ENCODE measurements at places on chromosomes 12 and 14. TPM values are rescaled to one million over a fixed set of nuclear protein-coding genes. Genes with fewer than 3 reads are reported as not detected.

GRCh38 chr12:96776908-96777307, 130.1 kb upstream of the NEDD1 start:
- no peaks in the 10 kb centered on the region for H3K36me3 ChIP-seq
- H3K4me1 ChIP-seq = no peaks in the 10 kb centered on the region
- H3K27ac ChIP-seq = no peak overlapping the region

ANKS1B gene
- polyA plus RNA-seq = not detected

DNA sequence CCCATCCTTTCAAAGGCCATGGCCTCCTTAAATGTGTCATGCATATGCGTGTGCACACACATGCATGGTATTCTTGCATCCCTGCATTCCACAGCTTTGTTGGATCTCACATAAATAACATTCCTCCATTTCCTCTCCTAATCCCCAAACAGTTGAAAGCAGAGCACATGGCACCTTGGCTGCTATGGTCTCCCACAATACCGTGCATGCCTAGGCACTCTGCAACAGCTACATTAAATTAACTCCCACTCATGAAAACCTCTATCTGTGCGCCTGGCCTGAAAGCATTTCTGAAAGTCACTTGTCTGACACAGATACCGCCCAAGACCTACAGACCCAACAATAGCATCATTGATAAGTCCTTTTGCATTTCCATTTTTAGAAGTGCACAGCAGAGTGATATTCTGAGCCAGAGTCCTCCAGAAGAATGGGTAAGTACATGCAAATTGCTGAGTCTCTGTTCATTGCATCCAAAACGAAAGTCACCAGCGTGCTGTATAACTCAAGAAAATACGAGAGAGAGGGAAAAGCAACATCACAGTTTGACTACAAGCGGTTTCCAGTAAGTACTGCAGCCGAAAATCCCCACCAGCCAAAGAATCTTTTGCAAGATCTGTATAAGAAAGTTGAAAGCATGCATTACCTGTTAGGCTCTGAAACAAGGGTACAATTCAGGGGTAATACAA, 436 bp downstream of the ASB2 start:
- peak; percentile 40 for DNase-seq
- H3K36me3 ChIP-seq = no peaks in the 10 kb centered on the region
- peak overlapping the region; percentile 10 for H3K27ac ChIP-seq
- peak overlapping the region; percentile 30 for H3K4me3 ChIP-seq

MYF6 gene
- not detected for polyA plus RNA-seq

- no peaks in the 10 kb centered on the region for H3K36me3 ChIP-seq
- no peak overlapping the region for H3K27ac ChIP-seq
- no peak overlapping the region for H3K4me3 ChIP-seq
- DNase-seq = no peak
- peaks cover 24% of the 10 kb centered on the region for H3K4me1 ChIP-seq
Measured at GRCh38 chr14:92897922-92898565, 24.9 kb upstream of the CHGA start.

DNA sequence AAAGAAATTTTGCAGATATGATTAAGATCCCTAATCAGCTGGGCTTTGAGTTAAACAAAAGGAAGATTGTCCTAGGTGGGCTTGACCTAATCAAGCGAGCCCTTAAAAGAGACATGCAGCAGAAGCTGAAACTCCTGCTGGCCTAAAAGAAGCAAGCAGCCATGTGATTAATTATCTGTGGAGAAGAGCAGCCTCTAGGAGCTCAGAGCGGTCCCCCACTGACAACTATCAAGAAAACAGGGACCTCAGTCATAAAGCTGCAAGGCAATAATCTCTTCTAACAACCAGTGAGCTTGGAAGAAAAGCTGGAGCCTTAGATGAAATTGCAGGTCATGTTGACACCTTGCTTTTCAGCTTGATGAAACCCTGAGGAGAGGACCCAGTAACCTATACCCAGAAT, 288.9 kb upstream of the CLEC14A start:
- H3K4me1 ChIP-seq = no peaks in the 10 kb centered on the region
- H3K36me3 ChIP-seq = no peaks in the 10 kb centered on the region
- H3K27me3 ChIP-seq = no peaks in the 10 kb centered on the region
- DNase-seq = no peak
- H3K4me3 ChIP-seq = no peak overlapping the region
- H3K27ac ChIP-seq = no peak overlapping the region

DNA sequence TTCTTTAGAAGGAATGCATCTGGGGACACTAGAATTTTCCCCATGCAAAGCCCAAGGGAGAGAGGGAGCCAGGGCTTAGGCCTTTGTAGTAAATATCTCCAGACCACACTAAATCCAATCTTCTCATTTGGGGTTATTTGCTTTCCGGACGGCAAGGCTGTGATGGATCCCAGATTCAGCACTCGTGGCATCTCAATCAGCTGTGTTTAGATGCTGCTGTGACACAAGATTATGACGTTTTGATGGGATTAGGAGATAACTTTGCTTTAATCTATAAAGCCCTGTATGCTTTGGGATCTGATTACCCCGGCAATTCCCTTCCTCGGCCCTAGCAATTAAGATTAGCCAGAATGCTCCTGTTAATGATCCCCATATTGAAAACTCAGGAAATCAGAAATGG, 686.7 kb upstream of the TBX3 start:
- DNase-seq = no peak
- no peak overlapping the region for H3K4me3 ChIP-seq
- no peak overlapping the region for H3K27ac ChIP-seq
- H3K4me1 ChIP-seq = no peaks in the 10 kb centered on the region

DNA sequence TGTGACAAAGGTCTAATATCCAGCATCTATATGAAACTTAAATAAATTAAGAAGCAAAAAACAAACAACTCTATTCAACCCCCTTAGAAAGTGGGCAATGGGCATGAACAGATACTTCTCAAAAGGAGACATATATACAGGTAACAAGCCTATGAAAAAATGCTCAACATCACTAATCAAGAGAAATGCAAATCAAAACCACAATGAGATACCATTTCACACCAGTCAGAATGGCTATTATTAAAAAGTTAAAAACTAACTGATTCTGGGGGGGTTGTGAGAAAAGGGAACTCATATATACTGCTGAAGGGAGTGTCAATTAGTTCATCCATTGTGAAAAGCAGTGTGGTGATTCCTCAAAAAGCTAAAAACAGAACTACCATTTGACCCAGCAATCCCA, 198.9 kb downstream of the BMP4 start:
- no peak overlapping the region for H3K4me3 ChIP-seq
- no peak overlapping the region for H3K27ac ChIP-seq
- no peaks in the 10 kb centered on the region for H3K36me3 ChIP-seq
- no peaks in the 10 kb centered on the region for H3K27me3 ChIP-seq
- no peaks in the 10 kb centered on the region for H3K4me1 ChIP-seq

DNA sequence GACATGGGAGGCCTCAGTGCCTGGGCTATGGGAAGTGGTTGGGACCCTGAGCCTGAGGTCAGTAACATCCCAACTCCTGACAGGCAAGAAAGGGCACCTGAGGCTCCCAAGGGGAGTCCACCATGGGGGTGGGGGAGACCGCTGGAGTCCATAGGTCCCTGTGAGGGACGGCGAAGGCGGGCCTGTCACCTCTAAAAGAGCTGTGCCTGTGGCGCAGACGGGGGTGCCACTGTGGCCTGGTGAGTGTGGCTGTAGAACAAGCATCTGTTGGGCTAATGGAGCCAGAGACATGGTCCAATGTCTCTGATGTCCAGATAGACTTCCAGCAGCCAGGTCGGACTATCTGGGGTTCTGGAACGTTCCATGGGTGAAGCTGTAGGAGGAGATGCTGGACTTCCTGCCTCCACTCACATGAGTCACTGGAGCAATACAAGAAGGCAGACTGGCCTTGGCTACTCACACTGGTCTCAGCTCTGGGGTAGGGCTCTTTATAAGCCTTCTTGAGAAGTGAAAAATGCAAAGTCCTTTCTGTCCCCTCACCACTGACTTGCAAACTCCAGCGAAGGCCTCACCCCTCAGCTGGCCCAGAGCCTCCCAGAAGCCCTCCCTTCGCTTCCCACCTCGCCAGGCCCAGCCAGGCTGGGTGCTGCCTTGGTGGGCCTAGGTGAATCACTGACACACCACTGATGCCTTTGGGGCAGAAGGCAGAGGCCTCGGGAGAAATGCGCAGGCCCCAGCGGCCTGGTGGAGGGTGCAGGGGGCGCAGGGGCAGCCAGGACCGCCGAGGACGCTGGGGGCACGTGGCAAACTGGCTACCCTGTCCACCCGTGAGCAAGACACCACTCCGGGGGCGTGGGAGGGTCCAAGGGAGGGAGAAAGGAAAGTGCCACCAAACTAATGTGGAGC, 1.1 kb upstream of the TRAF3 start:
- peaks cover 51% of the 10 kb centered on the region for H3K4me1 ChIP-seq
- DNase-seq = no peak
- H3K27me3 ChIP-seq = no peaks in the 10 kb centered on the region
- H3K36me3 ChIP-seq = no peaks in the 10 kb centered on the region
- H3K4me3 ChIP-seq = no peak overlapping the region
- H3K27ac ChIP-seq = peak overlapping the region; percentile 74

DNA sequence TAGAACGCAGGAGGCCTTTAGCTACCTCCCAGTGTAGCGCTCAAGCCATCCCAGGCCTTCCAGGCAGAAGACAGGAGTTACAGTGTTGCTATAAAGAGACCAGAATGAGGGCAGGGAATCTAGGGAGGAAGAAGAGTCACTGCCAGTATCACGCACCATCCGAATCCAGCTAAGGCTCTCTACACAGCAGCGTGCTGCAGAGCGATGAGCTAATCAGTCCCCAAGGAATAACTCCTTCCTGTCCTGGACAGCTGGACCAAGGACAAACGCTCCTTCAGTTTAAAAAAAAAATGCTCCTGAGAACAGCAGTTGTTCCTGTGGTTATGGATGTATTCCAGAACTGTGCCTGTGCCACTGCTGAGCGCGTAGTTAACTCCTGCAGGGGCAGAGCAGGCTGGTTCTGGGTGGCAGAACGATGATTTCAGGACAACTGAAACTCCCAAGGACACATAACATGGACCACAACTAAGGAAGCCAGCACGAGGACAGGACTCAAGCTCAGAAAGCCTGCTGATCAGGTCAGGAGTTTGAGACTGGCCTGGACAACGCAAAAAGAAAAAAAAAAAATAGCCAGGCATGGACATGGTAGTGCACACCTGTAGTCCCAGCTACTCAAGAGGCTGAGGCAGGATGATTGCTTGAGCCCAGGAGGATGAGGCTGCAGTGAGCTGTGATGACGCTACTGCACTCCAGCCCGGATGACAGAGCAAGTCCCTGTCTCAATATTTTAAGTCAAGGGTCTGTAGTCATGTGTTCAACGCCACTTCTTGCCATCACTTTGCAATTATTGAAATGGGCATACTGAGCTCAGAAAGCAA, 2.6 kb downstream of the IFFO1 start:
- no peaks in the 10 kb centered on the region for H3K27me3 ChIP-seq
- no peak overlapping the region for H3K27ac ChIP-seq
- H3K4me1 ChIP-seq = peaks cover 56% of the 10 kb centered on the region

GRCh38 chr14:60095781-60096450, 4.2 kb downstream of the PCNX4 start:
- no peak for DNase-seq
- peaks cover 4% of the 10 kb centered on the region for H3K36me3 ChIP-seq
- peaks cover 30% of the 10 kb centered on the region for H3K4me1 ChIP-seq
- H3K4me3 ChIP-seq = no peak overlapping the region
- H3K27ac ChIP-seq = no peak overlapping the region
- H3K27me3 ChIP-seq = no peaks in the 10 kb centered on the region

GRCh38 chr12:52332381-52332780, 11.2 kb upstream of the KRT83 start:
- peaks cover 3% of the 10 kb centered on the region for H3K4me1 ChIP-seq
- no peaks in the 10 kb centered on the region for H3K36me3 ChIP-seq
- no peak overlapping the region for H3K27ac ChIP-seq
- no peaks in the 10 kb centered on the region for H3K27me3 ChIP-seq
- DNase-seq = no peak

GRCh38 chr12:113135178-113136127, at the start of gene RASAL1:
Gene RASAL1 (minus strand): TSS chr12:113135761. CDS start chr12:113135462, 299 bp downstream.
- H3K27ac ChIP-seq = no peak within 1 kb of the TSS
- peak; percentile 70 for DNase-seq
- peaks cover 20% of the 10 kb centered on the region for H3K4me1 ChIP-seq
- H3K27me3 ChIP-seq = no peaks in the 10 kb centered on the region

DNA sequence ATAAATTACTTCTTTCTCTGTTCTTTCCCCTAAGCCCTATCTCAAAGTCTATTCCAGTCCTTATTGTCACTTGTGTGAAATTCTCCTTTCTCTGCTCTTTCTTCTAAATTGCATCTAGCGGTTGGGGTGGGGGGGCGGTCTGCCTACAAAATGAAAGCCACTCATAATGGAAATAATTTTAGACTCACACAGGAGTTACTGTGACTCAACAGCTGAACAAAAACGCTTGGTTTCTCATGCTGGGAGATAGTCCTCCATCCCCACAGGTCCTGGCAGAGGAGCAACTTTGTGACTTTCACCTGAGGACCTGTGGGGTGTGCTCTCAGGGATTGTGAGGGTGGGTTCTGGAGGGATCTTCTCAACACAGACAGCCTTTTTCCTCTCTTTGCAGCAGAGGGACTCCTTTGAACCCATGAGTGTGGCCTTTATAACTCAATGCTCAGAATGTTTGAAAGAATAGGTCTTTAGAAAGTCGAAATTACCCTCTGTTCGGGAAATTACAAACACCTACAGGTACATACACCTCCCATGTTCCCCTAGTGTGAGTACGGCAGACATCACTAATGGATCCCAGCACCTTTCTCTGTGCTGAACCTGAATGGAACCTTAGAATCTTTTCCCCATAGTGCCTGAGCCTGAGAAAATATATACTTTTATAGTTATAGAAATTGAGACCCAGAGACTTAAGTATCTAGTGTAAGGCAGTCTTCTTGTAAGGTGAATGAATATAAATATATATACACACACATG, 109.7 kb downstream of the CHST11 start:
- H3K27me3 ChIP-seq = no peaks in the 10 kb centered on the region
- no peak for DNase-seq
- H3K4me1 ChIP-seq = peaks cover 49% of the 10 kb centered on the region
- H3K27ac ChIP-seq = no peak overlapping the region
- H3K36me3 ChIP-seq = no peaks in the 10 kb centered on the region
- no peak overlapping the region for H3K4me3 ChIP-seq

DNA sequence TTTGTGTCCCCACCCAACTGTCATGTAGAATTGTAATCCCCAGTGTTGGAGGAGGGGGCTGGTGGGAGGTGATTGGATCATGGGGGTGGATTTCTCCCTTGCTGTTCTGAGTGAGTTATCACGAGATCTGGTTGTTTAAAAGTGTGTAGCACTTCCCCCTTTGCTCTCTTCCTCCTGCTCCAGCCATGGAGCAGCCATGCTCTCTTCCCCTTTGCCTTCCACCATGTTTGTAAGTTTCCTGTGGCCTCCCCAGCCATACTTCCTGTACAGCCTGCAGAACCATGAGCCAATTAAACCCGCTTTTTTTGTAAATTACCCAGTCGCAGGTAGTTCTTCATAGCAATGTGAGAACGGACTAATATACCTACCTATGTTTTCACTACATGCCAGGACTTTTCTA, 2.6 kb upstream of the POC1B start:
- H3K4me3 ChIP-seq = no peak overlapping the region
- H3K27ac ChIP-seq = no peak overlapping the region
- H3K27me3 ChIP-seq = no peaks in the 10 kb centered on the region
- DNase-seq = no peak
- peaks cover 20% of the 10 kb centered on the region for H3K4me1 ChIP-seq
- H3K36me3 ChIP-seq = no peaks in the 10 kb centered on the region

GRCh38 chr12:50103767-50104321, at the start of gene GPD1:
Gene GPD1 (plus strand): TSS chr12:50104008. CDS start chr12:50104051, 43 bp downstream.
- H3K4me3 ChIP-seq = no peak within 1 kb of the TSS
- no peak within 1 kb of the TSS for H3K27ac ChIP-seq
- DNase-seq = no peak
- no peaks in the 10 kb centered on the region for H3K4me1 ChIP-seq
- H3K36me3 ChIP-seq = peaks cover 20% of the 10 kb centered on the region

GRCh38 chr12:117097159-117097558, 2.1 kb downstream of the TESC start:
- H3K36me3 ChIP-seq = no peaks in the 10 kb centered on the region
- no peaks in the 10 kb centered on the region for H3K27me3 ChIP-seq
- no peak for DNase-seq
- H3K4me1 ChIP-seq = peaks cover 23% of the 10 kb centered on the region
- H3K27ac ChIP-seq = no peak overlapping the region

- DNase-seq = no peak
Measured at GRCh38 chr14:100786131-100786530, 39.8 kb upstream of the MEG3 start.

Data from CD4-positive, alpha-beta memory T cell (primary cell).